ENCODE measurements at places on chromosomes 4 and X.

- DNase-seq: no peak
Observed at GRCh38 chr4:24745172-24745895, 50.0 kb upstream of the SOD3 start.

DNA sequence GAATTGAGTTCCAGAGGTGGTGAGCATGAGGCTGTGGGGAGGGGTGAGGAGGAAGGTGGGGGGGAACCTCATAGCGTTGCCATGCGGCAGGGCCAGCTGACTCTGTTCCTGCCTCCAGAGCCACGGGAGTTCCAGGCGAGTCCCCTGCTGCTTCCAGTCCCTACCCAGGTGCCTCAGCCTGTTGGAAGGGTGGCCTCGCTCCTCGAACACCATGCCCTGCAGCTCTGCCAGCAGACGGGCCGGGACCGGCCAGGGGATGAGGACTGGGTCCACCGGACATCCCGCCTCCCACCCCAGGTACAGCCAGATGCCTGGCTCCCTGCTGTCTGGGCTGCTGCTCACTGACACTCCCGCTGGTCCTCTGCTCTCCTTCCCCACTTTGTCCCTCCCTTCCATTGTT is 7.9 kb downstream of the CCDC22 start:
- no peak for DNase-seq

- DNase-seq: no peak
Observed at GRCh38 chrX:51899741-51900140, 6.3 kb downstream of the MAGED1 start.

DNA sequence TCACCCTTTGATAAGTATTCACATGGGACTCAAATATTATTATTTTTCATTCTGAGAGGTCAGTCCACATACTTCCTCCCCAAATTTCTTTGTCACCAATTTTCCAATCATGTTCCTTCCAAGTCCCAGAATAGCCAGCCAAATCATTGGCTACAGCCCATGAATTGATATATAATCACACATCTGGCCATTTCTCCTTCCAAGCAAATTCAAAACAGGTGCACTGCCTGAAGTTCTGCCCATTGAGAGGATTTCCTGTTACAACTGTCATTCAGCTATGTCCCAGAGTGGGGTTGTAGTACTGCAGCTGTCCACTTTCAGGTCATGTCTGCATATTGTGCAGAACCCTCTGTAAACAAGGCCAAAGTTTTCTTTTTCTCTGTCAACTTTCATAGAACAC is 347.8 kb downstream of the GRID2 start:
- no peak for DNase-seq

DNA sequence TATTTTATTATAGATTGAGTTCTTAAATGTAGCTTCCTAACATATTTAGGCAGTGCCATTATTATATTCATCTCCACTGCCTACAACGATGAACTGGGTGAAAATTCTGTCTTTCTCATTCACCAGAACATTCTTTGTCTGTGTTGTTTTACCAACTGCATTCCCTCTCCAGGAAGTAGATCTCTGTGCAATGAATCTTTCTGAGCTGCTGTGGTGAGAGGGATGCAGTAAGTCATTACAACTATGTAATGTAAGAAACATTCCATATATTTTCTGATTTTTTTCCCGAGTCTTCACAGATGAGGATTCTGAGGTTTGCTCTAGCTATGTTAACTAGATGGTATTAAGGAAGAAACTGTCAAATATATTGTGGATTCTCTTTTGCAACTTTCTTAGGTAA is 811.9 kb upstream of the PCDH7 start:
- no peak for DNase-seq

DNA sequence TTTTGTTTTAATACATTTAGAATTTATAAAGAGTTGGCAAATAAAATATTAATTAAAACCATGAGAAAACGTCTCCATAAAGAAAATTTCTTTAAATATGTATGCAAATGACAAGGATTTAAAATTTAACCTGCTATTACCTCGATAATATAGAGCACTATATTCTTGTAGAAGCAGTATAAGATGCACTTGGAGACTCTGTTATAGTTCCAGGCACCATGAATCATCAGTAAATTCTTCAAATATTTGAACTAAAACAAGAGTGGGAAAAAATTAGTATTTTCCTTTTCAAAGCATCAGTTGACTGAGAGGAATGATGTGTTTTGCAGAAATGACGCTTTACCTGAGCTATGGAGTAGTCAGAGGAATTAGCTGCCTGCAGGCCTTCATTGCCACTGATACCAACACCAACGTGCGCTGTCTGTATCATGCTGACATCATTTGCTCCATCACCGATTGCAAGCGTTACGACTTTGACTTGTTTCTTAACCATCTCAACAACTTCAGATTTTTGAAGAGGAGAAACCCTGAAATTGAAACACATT is 67.3 kb downstream of the SHISA3 start:
- DNase-seq: no peak

- DNase-seq: no peak
Observed at GRCh38 chrX:152843852-152844251, 13.0 kb downstream of the NSDHL start.

- no peak for DNase-seq
Observed at GRCh38 chr4:166363198-166363597, 490.2 kb downstream of the TLL1 start.

DNA sequence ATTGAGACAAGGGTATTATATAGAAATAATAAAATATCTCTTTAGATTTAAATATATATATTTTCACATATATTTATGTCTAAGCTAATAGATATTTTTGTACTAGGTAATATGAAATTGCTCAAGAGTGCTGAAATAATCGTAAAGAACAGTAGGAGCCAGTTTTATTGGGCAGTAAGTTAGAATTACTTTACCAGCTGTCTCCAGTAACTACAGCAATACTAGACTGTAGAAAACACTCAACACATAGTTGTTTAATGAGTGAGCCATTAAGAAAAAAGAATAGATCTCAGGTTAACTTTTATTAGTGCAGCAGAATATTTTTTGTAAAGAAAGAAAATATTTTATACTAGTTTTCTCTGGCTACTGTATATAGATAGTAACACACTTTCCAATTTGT is 715.2 kb downstream of the TRIML1 start:
- no peak for DNase-seq

DNA sequence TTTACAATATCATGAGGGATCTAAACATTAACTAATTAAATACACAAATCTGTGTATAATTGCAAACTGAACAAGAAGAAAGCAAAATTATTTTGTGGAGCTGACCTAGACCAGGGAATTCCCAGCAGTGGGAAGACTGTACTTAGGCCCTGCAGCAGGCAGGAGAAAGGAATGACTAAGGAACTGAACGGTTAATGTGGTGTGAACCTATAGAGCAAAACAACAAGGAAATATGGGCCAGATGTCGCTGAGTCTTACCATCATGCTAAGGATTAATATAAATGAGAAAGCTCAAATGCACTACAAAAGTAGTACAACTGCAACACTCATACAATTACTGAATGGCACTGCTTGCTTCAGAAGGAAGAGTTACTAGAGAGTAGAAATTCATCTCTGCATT is 120.3 kb upstream of the ATXN3L start:
- no peak for DNase-seq

GRCh38 chr4:80219301-80220025 is 22.2 kb downstream of the PRDM8 start:
- no peak for DNase-seq

DNA sequence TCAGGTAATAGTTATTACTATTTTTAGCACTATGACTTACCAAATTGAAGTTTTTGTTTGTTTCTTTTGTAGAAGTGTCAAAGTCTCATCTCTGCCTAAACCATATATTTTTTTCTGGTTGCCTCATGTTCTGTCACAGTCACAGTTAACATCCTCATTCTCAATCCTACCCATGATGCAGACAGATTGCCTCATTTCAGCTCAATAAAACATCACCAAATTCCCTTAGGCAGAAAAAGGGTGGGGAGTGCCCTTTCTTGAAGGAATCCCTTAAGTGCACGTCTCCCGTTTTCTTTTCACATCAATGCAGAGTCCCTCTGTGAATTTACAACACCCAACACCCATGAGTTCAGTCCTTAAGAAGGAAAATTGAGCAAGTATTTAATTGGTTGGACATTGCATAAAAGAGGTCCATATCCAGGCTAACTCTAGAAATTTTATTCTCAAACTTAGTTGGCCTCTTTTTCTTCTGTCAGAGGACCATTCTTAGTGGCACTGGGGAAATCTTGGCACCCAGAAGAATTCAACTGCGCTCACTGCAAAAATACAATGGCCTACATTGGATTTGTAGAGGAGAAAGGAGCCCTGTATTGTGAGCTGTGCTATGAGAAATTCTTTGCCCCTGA is 103.7 kb upstream of the BMPR1B start:
- no peak for DNase-seq

- DNase-seq: no peak
Observed at GRCh38 chrX:136659174-136659573, 11.2 kb downstream of the CD40LG start.

- DNase-seq: no peak
Observed at GRCh38 chrX:81201071-81201470, 642 bp downstream of the HMGN5 start.

- DNase-seq: no peak
Observed at GRCh38 chr4:2963966-2964471, 648 bp downstream of the GRK4 start.

DNA sequence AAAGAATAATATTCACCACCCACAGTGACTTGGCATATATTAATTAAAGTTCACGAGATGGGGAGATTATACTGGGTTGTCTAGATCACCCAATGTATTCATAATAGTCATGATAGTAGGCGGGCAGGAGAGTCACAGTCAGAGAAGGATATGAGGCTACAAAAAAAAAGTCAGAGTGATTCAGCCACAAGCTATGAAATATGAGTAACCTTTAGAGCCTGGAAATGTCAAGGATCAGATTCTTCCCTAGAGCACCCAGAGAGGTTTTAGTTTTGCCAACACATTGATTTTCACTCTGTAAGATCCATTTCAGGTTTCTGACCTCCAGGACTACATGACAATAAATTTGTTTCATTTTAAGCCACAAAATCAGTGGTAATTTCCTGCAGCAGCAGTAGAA is 501.9 kb downstream of the GABRG1 start:
- no peak for DNase-seq

- no peak for DNase-seq
Observed at GRCh38 chr4:3075652-3075981, 1.1 kb downstream of the HTT start.

DNA sequence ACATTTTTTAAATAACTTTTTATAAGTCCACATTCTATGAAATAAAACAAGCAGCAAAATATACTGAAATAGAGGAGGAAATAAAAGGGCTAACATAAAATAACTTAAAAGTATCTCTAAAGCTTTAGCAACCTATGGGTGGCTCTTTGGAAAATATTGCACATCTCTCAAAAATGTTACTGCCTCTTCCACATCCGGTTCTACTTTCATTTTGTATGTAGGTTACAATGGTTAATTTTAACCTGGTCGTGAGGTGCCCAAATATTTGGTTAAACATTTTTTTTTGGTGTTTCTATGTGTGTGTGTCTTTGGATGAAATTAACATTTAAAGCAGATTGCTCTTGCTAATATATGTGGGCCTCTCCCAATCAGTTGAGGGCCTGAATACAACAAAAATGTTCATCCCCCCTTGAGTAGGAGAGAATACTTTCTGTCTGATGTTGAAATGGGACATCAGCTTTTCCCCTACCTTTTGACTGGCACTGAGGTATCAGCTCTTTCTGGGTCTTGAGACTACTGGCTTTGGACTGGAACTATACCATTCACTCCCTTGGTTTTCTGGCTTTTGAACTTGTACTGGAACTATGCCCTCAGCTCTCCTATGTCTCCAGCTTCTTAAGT is 353.0 kb downstream of the ADAM29 start:
- DNase-seq: no peak

DNA sequence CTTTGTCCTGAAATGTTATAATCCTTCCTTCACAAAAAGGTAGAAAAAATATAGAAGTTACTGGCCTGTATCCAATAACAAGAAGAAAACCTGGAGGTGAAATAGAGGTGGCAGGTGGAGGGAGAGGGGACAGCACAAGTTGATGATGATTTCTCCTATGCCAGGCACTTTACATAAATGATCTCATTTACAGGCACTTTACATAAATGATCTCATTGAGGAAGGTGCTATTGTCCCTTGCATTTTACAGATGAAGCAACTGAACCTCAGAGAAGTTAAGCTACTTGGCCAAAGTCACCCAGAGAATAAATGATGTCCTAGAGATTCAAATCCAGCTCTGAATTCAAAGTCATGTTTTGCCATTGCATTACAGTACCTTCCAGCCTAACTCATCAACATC is 7.1 kb upstream of the OPHN1 start:
- DNase-seq: no peak

DNA sequence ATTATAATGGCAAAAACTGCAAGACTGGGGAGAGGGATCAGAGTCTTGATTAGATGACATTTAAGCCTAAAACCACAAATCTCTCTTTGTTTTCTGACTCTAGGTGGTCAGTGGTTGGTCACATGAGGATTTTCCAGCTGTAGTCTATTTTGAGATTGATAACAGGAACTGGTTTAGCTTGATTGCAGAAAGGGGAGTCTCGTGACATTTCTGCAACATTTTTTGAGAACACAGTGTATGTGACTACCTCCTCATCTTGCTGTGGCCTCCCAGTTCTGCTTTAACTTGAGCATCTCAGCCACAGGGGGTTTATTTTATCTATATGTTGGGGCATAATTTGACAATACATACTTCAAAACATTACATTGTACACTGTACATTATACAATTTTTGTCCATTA is 726.4 kb upstream of the MAGEB2 start:
- no peak for DNase-seq

DNA sequence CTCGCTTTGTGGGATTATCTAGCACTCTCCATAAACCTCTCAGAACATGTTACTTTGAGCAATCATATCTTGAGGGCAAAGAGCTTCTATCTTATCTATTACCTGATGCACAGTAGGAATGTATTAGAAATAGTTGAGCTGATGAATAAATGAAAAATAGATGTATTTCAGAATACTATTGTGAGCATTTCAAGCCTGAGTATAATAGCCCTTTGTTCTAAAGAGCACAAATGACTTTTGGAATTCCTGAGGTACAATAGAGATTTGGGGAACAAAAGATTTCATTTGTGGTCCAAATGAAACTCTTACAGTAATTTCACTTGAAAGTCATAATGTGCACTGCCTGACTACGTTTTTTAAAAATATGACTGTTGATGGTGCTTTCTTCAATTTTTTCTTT is 159.5 kb downstream of the UGT8 start:
- no peak for DNase-seq

GRCh38 chr4:26862381-26862915 is 1.8 kb downstream of the STIM2 start:
- no peak for DNase-seq
